CD4-positive, alpha-beta T cell treated with Interferon alpha-2 for 1 hour (primary cell): ENCODE measurements at places on chromosomes 3 and 15.

DNA sequence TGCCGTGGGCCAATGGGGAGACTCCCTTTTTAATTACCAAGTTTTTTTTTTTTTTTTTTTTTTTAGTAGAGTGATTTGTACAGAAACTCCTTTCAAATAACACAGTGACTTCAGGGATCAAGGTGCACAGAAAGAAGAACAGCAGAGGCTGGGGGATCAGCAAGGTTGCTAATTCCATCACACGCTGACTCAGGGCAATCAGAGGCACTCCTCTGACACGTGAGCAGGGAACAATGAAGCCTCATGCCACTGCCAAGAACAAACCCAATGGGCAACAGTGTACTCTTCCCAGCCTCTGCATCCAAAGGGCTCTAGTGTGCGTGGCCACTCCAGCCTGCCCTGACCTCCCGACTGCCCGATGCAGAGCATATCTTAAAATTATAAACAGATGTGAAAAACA, 186.7 kb upstream of the WNT5A start:
- DNase-seq = no peak

GRCh38 chr3:50154476-50154839, 666 bp upstream of the SEMA3F start:
- no peak for DNase-seq

GRCh38 chr3:48244461-48244860, 3.6 kb downstream of the ZNF589 start:
- DNase-seq = no peak

GRCh38 chr15:63366451-63366850, 15.2 kb downstream of the CA12 start:
- no peak for DNase-seq

DNA sequence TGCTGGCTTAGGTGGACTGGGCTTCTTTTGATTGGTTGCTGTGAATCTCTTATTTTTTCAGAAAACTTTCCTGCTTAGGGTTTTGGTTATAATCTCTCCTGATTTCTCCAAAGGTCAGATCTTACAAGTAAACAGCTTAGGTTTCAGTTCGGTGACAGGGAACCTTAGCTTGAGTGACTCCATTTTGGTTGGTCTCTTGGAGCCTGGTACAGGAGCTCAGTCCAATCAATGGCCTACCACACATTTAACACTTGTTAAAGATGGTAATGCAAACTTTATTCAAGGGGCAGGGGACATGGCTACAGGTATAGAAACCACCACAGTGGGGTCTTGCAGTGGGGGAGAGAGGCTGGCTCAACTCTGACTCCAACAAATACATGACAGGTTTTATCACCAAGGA, 180.9 kb upstream of the THBS1 start:
- DNase-seq = no peak

- peak; percentile 9 for DNase-seq
Observed at GRCh38 chr15:100131321-100132224, 210.2 kb downstream of the ADAMTS17 start.

DNA sequence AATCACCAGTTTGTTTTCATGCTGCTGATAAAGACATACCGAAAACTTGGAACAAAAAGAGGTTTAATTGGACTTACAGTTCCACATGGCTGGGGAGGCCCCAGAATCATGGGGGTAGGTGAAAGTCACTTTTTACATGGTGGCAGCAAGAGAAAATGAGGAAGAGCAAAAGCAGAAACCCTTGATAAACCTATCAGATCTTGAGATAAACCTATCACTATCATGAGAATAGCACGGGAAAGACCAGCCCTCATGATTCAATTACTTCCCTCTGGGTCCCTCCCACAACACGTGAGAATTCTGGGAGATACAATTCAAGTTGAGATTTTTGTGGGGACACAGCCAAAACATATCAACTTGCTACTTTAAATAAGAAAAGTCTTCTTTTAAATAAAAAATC, 28.9 kb downstream of the CD200R1L start:
- no peak for DNase-seq

- DNase-seq = no peak
Observed at GRCh38 chr3:171186817-171187500, 160.4 kb upstream of the SLC2A2 start.

GRCh38 chr3:29212789-29213433, 68.0 kb upstream of the RBMS3 start:
- no peak for DNase-seq

- DNase-seq = no peak
Observed at GRCh38 chr15:34793901-34794300, 1.4 kb downstream of the ACTC1 start.
